Hepatic stellate cell (primary cell): ENCODE measurements at places on chromosomes 2 and 18.

DNA sequence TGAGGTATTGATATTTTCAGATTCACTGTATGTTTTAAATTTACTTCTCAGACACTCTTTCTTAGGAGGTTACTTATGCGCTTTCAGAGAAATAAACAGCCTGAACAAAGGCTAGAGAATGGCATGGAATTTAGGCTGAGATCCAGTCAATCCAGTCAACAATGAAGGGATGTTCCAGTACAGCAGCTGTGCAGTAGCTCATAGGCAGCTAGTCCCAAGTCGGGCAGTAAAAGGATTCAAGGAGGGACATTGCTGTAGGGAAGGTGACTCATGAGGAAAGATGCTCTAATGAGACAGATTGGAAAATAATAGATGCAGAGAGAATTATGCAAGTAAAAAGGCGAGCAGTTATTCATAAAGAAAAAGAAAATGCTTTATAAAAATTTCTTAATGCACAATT, 397.9 kb upstream of the RGPD4 start:
- no peak for DNase-seq

- DNase-seq = no peak
Observed at GRCh38 chr2:16058747-16059358, 118.5 kb downstream of the MYCN start.

GRCh38 chr18:42053188-42053781, 98.3 kb downstream of the PIK3C3 start:
- DNase-seq = peak; percentile 6

GRCh38 chr2:151306621-151307020, 17.2 kb upstream of the NMI start:
- DNase-seq = peak; percentile 65

GRCh38 chr2:128306081-128306930, 12.4 kb downstream of the HS6ST1 start:
- DNase-seq = peak; percentile 96
